Dermis blood vessel endothelial cell (primary cell): ENCODE measurements at places on chromosomes 11 and 22. TPM values are rescaled to one million over a fixed set of nuclear protein-coding genes. Genes with fewer than 3 reads are reported as not detected.

The ANGPTL5 gene
- 0.09 TPM in 1 of 2 replicates, not detected in the other for total RNA-seq

The OR4C12 gene
- not detected in 2 replicates for total RNA-seq

The OR52I2 gene
- total RNA-seq = not detected in 2 replicates

The SHISAL1 gene
- not detected in 2 replicates for total RNA-seq

The CASP4 gene
- total RNA-seq = 238 and 434 TPM in 2 replicates
